Left ventricle myocardium inferior (tissue), 1 donor: ENCODE measurements at places on chromosomes 1 and 21. TPM values are rescaled to one million over a fixed set of nuclear protein-coding genes. Genes with fewer than 3 reads are reported as not detected.

DMRTA2 gene
- not detected for total RNA-seq

DNA sequence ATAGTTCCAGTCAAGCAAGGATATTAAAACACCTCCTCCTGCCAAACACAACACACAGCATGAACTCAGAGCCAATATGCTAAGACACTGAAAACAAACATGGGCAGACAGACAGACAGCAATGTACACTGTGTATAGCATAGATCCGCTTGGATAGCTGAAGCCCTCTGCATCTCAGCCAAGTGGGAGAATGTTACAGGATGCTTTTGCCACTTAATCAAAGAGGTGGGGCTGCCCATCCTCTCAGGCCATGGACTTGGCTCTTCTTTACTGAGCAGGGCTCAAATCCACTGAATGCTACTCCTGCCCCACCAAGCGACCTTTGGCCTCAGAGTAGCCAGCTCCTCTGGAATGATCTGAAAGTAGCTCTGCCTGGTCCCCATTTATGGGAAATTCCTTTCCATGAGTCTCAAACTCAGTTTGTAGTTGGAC, 64.7 kb upstream of the NGF start:
- no peak for DNase-seq

GRCh38 chr1:189431447-189431846, 1046.2 kb downstream of the BRINP3 start:
- no peak for DNase-seq

ASCL5 gene
- not detected for total RNA-seq

DNA sequence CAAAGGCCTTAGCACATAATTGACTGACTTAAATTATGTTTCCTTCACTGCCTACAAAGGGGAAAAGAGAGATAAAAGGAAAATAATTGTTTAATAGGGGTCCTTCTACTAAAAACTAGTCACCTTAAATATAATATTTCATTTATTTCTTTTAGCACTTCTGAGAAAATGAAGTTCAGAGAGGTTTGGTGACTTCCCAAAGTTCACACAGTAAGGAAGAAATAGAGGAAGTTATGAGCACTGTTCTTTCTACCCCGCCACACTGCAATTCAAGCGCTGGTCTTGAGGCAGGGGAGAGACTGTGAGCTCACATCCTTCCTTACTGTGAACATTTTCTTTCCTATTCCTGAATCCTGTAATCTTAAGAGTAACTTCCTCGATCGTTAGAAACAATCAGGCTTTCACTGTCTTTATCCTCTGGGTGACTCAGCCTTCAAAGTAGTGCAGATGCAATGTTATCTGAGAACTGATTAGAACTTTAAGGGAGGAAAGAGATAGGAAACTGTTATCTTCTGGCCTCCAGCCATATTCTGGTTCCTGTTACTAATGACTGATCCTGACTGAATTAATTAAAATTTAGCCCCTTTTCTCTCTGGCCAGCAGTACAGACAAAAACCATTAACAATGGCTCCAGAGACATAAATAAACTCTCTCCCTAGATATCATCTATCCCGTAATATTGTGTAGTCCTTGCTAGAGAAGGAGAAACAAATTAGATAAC, 6.8 kb downstream of the RGS5 start:
- DNase-seq: no peak

FLG2 gene
- total RNA-seq: not detected

DNA sequence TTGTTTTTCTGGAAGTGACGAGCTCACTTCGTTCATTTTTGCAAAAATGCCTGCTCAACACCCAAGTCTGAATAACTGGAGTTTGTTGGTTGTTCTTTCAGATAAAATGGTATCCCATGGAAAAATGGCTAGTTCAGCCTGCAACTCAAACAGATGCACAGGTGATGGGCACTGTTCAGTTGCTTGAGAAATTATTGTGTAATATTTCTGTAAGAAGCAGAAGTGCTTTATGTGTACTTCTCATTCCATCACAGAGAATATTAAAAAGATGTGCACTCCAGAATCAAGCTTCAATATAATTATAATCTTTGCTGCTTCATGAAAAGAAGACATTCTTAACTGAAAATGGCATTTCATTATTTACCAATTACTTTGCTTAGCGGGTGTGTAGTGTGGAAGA, 9.1 kb downstream of the SYT2 start:
- no peak for DNase-seq

DNA sequence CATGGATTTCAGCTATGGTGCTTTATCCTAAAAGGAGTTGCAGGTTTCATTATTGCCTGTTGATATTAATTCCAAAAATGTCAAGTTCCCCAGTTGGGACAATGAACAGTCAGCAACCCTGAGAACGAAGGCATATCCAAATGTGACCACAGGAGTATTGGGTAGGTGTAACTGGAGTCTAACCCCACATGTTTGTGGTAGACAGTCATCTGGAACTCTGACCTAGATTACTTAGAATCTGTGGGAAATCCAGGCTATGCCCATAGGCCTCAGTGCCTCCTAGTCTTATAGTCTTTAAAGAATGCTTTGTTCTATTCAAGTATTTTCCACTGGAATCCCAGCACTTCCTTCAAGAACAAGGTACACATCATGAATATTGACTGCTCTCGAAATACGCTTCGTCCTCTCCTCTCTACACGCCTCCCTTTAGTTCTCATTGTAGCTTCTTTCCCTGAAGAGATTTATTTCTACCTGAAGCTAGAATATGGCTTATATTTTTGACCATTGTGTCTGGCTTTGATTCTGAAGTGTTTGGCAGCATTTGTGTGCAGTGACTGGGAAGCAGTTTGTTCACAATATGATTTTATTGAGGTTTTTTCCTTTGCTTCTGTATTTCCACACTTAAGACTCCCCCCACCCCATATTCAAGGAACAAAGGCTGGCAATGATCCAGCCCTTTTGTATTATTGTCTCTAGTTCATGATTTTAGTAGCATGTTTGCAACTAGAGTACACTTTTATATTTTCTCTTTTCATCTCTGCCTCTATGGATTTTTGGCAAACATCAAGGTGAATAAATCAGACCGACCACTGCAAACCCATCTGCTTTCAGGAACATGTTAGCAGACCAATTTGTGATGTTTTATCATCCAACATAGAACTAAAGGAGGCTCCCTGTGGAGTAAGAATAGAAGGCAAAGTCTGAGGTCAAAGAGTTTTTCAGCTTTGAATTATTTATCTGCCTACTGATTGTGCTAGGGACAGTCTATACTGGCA, 178.6 kb downstream of the GPR52 start:
- no peak for DNase-seq

DNA sequence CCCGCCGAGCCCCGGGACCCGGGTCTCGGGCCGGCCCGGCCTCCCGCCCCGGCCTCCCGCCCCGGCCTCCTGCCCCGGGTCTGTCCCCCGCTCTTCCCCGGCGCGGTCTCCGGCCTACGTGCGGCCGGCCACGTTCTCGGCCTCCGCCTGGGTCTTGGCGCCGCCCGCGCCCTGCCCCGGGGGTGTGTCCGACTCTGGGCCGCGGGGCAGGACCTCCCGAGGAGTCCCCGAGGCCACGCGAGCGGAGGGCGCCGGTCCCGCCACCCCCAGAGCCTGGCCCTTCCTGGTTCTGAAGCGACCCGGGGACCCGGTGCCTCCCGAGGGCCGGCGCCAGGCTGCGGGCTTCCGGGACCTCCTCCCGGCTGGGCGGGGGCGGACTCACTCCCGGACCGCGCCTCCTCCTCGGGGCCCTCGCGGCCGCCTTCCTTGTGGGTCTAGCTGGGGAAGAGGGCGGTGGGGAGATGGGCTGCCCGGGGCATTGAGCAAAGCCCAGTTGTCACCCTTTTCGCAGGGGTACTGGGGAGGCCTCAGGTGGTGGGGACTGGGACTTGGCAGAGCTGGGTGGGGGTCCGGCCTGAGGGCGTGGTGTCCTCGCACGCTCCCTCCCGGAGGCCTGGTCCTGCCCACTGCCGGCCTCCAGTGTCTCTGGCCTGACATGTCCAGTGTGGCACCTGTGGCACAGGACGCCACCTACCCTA, 558 bp downstream of the PFKL start:
- DNase-seq: peak; percentile 81

GRCh38 chr1:208985231-208985630, 598.3 kb upstream of the CAMK1G start:
- DNase-seq: no peak

DNA sequence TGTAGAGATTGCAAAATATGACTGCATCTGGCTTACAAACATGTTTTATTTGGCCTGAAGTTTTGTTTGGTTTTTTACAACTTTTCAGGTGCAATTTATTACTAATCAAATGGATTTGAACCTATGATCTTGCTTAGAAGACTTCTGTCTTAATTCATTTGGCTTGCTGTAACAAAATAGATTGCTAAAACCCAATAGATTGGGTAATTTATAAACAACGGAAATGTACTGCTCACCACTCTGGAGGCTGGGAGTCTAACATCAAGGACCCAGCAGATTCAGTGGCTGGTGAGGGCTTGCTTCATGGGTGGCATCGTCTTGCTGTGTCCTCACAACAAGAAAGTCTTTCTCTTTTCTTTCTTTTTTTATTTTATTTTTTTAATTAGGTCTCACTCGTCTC, 72.9 kb downstream of the LBR start:
- no peak for DNase-seq

- DNase-seq: no peak
These were observed 128.5 kb upstream of the ZNHIT6 start for GRCh38 chr1:85836736-85837135.
